ENCODE measurements at places on chromosomes 4 and X.

DNA sequence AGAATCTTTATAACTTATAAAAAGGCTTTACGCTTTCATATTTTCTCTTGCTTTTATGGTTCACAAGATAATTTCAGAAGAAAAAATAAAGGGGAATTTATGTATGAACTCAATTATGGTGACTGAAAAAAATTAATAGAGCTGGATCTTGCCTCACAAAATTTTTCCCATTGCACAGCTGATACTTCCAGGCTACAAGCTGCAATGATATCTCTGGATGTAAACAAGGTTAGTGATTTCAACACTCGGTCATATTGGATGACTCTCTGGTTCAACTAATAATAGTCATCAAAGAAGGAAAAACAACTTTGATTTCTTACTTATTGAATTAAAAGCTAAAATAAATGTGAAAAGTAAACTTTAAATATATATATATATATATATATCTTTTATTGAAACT is 868.0 kb downstream of the FAT4 start:
- no peak for DNase-seq

DNA sequence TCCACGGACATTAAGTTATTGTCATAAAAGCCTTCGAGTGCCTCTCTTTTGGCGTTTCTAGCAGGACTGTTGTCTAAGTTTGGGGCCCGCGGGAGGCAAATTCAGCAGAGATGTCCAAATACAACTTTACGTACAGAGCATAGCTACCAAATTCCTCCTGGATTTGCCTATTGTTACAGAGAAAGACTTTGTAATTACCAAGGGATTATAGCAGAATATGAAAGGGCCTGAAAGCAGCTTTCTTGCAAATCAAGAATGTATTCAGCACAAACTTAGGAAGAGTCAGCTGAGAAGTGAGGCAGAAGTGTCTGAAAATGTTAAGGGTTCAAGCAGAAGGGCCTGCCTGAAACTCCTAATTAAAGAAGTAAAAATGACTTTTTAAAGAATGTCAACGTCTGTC is 1053.5 kb upstream of the TENM3 start:
- DNase-seq = no peak

- no peak for DNase-seq
Observed at GRCh38 chr4:27128443-27128842, 267.8 kb downstream of the STIM2 start.

DNA sequence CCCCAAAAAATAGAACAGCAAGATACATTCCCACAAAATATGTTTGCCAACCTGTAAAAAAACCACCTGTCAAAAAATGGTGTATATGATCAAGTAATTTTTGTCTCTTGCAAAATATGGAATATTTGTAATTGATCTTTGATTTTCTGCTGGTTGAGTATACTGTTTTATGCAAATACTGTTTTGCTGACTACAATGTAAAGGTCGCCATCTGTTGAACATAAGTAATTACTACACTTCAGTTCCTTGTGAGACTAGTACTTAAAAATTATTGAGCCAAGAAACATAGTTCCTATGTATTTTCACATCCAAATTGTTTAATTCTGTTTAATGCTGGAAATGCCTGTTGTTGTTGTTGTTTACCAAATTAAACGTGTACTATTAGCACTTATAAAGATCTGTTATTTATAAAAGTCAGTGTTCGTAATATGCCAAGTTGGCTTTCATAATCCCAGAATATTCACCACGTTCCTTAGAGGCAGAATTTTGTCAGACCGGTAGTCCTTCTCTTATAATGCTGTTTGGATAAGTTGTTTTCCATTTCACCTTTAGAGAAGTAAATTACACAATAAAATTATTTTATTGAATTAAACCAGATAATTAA is 144.2 kb downstream of the PDLIM5 start:
- no peak for DNase-seq

- DNase-seq = no peak
Observed at GRCh38 chrX:11319806-11320520, 26.8 kb downstream of the AMELX start.

GRCh38 chrX:7926914-7927258 is 327 bp downstream of the PNPLA4 start:
- no peak for DNase-seq

- no peak for DNase-seq
Observed at GRCh38 chr4:159764343-159764952, 661.6 kb downstream of the RAPGEF2 start.

- no peak for DNase-seq
Observed at GRCh38 chr4:169099771-169100180, 89.7 kb upstream of the CBR4 start.

- no peak for DNase-seq
Observed at GRCh38 chr4:53314252-53314651, 51.6 kb downstream of the SCFD2 start.

GRCh38 chr4:76011700-76012387 is 4.5 kb upstream of the CXCL9 start:
- no peak for DNase-seq

All from stimulated activated CD4-positive, alpha-beta T cell treated with anti-CD3 and anti-CD28 coated beads, Interleukin-15, amount 100 ng/mL, for 24 hours (primary cell).